Iris pigment epithelial cell (primary cell): ENCODE measurements at places on chromosomes 5 and 9.

DNA sequence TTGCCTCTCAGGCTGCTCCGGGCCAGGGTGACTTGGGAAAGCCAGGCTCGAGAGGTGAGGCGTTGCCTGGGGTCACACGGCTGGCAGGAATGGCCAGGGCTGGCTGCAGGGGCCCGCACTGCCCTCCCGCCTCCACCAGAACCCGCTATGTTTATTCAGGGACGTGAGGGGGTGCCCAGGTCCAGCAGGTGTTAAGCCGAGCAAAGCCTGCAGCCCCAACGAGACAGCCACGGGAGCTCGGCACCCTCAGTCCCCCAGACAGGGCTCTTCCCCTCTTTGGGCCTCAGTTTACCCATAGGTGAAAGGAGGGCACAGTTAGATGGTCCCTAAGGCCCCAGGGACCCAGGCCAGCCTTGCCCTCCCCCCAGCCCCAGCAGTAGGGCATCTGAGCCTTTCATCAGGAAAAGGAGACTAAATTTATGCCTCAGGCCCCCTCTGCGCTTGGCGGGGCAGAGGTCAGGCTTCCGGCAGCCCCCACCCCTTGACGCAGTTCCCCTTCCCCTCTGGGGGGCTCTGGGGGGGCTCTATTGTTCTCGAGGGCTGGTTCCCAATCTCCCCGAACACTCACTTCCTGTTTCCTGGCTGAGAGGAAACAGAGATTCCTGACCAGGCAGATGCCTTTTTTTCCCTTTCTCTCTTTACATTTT is 7.1 kb upstream of the EGFL7 start:
- no peak for DNase-seq

DNA sequence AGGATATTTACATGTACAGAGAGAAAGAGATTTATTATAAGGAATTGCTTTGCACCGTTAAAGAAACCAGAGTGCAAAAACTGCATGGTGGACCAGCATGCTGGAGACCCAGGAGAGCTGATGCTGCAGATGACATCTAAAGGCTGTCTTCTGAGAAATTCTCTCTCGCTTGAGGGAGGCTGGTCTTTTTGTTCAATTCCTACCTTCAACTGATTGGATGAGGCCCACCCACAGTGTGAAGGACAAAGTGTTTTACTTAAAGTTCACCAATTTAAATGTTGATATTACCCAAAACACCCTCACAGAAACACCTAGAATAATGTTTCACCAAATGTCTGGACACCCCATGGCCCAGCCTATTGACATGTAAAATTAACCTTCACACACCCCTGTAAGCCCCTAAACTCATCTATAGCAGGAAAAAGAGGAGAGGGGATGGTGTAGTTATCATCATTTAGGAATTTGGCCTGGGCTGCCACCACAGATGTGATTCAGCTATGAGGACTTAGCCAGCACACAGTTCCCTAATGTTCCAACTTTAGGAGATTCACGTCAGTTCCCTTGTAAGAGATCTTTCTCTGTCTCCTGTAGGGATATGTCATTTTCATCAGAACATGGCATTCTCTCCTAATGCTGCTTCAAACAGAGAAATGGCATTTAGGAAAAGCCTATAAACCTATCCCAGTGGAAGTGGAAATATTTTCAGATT is 358.2 kb upstream of the TLE4 start:
- DNase-seq = peak; percentile 45

DNA sequence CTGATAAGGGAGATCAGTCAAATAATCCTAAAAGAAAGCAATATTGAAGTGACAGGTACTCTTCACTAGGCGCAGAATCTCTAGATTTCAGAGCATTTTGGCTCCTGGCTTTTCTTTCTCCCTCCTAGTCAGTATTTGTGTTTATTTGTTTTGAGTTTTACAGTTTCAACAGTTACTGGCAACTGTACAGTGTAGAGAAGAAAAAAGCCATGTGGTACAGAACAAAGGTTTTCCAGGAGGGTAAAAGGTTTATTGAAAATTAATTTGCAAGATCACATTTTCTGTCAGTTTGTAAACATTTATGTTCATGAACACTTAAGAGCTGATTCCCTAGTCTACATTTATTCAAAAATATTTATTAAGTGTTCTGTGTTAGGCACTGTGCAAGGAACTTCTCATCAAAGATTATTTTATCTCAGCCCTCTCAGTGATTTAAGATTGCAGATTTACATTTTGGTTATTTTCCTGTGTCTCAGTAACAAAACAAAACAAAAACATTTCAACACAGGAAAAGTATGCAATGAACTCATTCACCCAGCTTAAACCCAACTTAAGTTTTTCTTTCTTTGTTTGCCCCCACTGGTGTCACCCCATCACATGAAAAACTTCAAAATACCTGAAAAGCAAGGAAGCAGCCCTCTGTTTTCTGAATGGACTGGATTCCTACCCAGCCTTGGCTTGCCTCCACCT is 12.9 kb downstream of the MINAR2 start:
- DNase-seq = no peak

DNA sequence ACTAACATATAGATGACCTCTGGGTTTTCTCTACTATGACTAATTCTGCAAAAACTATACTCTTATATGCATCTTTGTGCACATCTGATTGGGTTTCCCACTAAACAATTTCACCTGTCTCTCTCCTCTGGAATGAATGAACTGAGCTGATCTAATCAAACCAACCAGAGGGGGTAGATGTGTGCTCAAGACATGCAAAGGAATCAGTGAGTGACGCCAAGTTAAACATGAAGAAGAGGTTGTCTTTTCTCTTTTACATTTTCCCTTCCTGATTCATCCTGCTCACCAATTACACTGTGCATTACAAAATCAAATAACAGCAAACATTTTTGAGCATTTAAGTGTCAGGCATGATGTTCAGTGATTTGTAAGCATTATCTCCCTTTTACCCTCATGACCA is 29.6 kb upstream of the GRXCR2 start:
- no peak for DNase-seq
